ENCODE measurements at places on chromosomes 16 and 17.
A peak's percentile ranks its signal among the peaks of the same experiment; 100 is the strongest.

DNA sequence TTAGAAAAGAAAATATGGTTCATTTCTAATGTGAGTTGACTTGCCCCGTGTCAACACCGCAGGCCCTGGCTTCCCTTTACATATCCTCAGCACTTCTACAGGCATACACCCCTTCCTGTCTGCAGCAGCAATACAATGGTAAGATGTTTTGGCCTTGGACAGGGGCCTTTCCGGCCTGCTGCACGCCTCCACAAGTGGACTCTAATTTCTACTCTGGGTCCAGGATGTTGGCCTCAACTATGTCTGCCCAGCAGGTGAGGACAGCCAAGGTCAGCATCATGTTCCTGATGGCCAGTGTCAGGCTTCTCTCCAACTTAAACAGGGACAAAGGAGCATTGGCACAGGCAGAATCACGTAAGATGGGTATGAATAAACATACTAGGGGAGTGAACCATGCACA, 11.0 kb downstream of the C17orf67 start:
- DNase-seq = peak; percentile 65

DNA sequence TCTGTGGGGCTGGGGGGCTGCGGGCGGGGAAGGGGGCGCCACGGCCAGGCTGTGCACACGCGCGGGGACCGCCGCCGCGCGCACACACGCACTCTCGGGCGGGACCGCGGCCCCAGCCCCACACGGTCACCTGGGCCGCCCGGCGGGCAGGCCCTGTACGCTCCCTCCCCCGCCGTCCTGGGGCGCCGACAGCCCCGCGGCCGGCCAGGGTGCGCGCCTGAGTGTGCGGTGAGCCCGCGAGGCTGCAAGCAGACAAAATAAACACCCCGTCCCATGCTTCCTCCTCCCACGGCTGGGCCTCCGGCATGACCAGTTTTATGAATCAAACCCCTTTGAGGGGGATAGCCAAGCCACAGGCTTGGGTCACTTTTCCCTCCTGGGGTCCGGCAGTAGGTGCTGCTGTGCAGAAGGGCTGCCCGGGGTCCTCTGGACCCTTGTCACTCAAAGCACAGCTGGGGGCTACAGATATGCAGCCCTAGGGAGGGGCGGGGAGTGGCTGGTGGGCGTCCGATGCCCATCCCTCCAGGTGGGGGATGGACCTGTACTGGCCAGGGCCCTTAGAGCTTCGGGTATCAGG, 441 bp downstream of the VASN start:
- DNase-seq = no peak

DNA sequence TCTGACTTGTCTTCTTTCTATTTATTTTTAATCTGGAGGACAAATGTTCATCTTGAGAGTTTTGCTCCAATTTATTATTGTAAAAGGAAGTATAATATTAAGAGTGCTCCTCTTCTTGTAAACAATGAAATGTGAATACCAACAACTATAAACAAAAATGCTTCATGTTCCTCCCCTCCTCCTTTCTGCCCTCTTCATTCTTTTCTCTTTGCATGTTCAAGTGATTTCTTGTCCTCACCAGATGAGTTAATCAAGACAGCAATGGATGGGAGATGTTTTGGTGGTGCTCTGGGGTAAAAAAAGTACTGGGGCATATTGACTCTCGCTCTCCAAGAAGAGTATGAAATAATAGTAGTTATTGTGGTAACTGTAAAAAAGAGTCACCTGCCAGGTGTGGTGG, 24.3 kb downstream of the ITGB3 start:
- DNase-seq = no peak

DNA sequence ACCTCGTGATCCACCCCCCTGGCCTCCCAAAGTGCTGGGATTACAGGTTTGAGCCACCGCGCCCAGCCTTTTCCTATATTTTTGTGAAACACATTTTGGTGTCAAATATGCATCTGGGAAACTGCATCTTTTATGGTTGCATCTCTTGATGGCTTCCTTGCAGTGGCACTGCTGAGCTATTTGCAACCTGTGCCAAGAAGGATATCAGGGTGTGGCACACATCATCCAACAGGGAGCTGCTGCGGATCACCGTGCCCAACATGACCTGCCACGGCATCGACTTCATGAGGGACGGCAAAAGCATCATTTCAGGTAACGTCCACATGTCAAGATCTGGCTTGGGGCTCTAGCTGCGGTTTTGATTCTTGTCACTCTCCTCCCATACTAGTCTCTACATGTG, 16.8 kb upstream of the USP43 start:
- no peak for DNase-seq

- no peak for DNase-seq
Measured at GRCh38 chr16:50778284-50779163, 36.6 kb downstream of the CYLD start.

- DNase-seq = no peak
Measured at GRCh38 chr16:21719283-21719682, 55.5 kb downstream of the OTOA start.

Data from kidney capillary endothelial cell (primary cell).